H4 (cell line): ENCODE measurements at places on chromosomes 2 and 18. TPM values are rescaled to one million over a fixed set of nuclear protein-coding genes. Genes with fewer than 3 reads are reported as not detected.

Gene WNT10A
- total RNA-seq: 0.12 TPM in 1 of 2 replicates, not detected in the other

Gene UGT1A5
- total RNA-seq: not detected in 2 replicates

Gene CASP10
- total RNA-seq: 1.0 and 1.2 TPM in 2 replicates

Gene CRYBA2
- total RNA-seq: not detected in 2 replicates

Gene UGT1A1
- 0.25 and 0.45 TPM in 2 replicates for total RNA-seq

DNA sequence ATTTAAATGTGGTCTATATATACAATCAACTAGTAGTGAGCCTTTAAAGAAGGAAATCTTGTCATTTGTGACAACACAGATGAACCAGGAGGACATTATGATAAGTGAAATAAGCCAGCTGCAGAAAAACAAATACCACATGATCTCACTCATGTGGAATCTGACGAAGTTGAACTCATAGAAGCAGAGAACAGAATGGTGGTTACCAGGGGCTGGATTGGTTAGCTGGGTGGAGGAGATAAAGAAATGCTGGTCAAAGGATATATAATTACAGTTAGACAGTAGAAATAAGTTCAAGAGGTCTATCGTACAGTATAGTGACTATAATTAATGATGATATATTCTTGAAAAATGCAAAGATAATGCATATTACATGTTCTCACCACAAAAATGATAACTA lies 267.9 kb downstream of the FBXO15 start:
- DNase-seq: peak; percentile 5

- no peak for DNase-seq
These were observed 31.1 kb upstream of the TTC32 start for GRCh38 chr2:19932928-19933327.

DNA sequence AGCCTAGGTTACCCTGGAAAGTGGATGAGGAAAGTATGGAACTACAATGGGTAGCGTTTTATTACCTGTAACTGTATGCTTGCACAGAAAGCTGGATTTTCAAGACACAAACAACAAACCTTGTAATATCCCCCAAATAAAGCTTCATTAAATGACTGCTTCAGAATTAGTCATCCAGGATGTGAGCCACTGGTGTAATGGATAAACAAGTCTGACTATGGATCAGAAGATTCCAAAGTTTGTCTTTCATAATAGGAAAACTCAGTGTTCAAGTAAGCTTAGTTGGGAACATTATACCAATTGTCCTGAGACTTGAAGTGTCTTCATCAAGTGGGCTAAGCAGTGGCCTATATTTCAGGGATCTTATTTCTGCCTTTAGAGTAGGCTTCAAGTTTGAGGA lies 518.8 kb downstream of the LRP1B start:
- DNase-seq: peak; percentile 6

DNA sequence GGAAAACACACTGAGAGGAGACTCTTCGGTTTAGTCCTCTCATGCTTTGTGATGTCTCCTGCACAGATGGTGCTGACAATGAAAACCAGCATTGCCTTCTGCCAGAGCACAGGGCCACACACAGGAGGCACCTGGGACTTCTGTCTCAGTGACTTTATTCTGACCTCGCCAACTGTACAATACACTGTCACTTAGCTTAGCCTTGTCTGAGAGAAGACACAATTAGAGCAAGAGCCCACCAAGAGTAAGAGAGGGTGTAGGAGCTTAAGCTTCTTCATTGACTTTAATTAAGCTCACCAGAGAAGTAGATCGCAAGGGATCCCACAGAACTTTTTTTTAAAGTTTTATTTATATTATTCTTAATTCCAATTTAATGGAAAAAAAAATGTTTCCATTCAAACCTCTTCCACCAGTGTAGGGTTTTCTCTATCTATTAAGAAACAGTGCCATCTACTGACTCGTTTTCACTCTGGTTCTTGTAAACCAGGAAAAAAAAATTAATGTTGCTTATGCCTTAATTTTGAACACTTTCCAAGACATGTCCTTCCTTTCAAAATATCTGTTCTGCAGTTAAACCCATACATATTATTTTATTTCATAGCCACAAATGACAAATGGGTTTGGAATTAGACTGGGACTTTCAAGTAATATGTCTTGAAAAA lies 42.4 kb upstream of the DDX18 start:
- peak; percentile 20 for DNase-seq

- peak; percentile 61 for DNase-seq
These were observed 51.2 kb downstream of the INHBB start for GRCh38 chr2:120396861-120397811.

GRCh38 chr2:49755777-49756176 lies 601.5 kb upstream of the FSHR start:
- DNase-seq: no peak

DNA sequence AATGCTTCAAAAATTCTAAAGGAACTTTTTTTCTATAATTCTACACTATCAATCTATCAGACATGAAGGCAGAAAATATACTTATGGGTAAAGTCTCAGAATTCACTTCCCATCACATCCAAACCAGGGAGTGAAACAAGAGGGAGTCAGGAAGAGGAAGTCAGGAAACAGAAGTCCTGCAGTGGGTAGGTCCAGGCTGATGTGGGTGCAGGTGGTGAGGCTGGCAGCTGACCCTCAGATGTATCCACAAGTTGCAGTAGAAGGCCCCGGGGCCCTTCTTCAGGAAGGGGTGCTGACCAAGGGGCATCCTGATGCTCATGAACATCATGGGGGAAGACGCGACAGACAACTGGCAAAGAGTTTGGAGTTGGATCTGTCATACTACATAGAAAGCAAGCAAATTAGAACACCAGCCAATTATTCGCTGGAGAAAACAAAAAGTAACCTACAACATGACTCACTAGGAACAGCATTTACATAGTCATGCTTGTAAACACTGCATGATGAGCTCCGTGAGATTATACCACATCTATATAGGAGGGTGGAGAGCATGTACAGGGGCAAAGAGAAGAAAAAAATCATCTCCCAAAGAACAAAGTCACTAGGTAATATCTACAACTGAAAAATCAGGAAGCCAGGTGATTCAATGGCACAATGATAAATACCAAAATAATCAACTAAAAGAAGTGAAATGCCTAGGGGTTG lies 4.2 kb downstream of the UXS1 start:
- DNase-seq: peak; percentile 49

DNA sequence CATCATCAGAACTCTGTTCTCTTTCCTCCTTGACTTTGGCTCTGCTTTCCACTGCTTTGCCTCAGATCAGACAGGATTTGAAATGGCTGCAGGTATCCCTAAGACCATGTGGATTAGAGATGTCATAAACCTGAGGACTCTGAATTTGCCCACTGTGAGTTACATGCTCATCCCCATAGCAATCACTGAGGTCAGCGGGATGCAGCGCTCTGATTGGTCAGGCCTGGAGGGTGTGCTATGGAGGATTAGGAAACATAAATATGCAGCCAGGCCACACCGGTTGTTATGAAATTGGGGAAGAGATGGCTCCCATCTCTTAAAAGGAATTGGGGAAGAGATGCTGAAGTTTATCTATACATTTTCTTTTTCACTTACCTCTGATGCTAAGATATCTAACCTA lies 73.7 kb upstream of the DNAJC10 start:
- DNase-seq: peak; percentile 44

GRCh38 chr2:96926791-96927190 lies 56.9 kb upstream of the SEMA4C start:
- DNase-seq: no peak

DNA sequence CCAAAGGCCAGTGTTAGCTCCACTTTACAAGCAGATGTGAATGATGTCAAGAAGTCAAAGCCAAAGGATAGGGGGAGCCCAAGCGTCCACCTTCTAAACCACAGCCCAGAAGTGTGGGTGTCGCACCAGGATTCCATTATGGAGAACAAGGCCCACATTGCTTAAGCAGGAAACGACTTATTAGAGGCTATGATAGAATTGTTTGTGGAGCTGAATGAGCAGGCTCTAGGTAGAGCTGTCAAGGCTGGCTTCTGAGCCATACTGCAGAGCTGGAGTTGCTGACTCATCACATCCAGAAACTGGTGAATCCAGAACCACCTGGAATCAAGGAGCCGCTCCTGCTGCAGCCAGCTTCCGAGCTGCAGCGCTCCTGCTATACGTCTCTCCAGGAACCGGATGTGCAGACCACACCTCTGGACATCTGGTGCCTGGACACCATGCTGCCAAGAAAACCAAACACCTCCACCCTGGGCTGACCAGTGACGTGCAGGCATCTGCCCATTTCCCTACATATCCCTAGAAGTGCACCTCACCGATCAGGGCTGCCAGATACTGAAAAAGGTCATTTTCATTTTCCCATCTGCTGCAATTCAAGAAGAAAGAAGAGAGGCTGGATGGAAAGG lies 6.2 kb upstream of the TWIST2 start:
- no peak for DNase-seq

DNA sequence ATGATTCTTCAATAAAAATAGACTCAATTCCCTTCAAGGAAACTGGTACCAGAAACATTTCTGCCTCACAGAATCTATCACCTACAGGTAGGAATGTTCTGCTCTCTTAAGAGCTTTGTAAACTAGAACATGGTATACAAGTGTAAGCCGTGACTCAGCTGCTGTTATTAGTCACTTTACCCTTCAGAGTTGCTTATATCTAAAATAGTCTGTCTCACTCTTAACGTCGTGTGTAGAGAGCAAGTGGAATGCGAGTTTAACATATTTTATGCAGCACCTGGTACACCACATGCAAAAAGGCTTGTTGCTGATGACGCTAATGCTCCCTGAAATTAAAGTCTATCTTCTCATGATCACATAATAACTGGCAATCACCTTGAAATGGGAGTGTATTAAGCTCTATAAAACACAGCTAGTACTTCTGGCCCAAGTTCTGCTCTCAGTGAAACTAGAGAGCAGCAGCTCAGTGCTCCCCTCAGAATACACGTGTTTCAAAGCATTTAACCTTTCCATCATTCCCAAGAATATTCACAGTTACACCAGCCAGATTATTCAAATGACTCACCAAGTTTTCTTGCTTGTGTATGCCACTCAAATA lies 420.0 kb downstream of the ZEB2 start:
- peak; percentile 65 for DNase-seq

- DNase-seq: peak; percentile 63
These were observed 131.1 kb downstream of the FMNL2 start for GRCh38 chr2:152466041-152466440.

DNA sequence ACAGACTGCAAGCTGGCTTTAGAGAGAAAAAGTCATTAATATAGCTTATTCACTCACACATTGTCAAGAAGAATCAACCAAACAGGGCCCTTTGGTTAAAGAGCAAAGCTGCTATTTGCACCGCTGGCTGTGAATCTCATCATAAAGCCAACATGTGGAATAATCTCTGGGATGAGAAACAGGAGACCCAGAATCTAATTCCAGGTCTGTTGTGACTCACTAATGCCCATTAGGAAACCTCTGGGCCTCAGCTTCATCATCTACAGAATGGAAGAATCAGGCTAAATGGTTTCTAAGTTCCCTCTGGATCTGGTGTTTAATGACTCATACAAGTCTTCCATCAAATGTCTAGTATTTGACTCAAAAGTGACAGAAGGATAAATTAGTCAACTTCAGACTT lies 591.7 kb upstream of the DDX18 start:
- no peak for DNase-seq

- DNase-seq: no peak
These were observed 130.5 kb upstream of the SIX3 start for GRCh38 chr2:44810892-44811530.

- no peak for DNase-seq
These were observed 20.8 kb upstream of the ADAM23 start for GRCh38 chr2:206422493-206422892.

- DNase-seq: no peak
These were observed 47.8 kb upstream of the RNF103 start for GRCh38 chr2:86671337-86671981.

- no peak for DNase-seq
These were observed 375.3 kb downstream of the SLC4A3 start for GRCh38 chr2:220002699-220003098.

- DNase-seq: no peak
These were observed 33.9 kb downstream of the LAMA3 start for GRCh38 chr18:23723121-23723520.

- no peak for DNase-seq
These were observed 9.7 kb upstream of the DNAJB2 start for GRCh38 chr2:219269362-219270054.

DNA sequence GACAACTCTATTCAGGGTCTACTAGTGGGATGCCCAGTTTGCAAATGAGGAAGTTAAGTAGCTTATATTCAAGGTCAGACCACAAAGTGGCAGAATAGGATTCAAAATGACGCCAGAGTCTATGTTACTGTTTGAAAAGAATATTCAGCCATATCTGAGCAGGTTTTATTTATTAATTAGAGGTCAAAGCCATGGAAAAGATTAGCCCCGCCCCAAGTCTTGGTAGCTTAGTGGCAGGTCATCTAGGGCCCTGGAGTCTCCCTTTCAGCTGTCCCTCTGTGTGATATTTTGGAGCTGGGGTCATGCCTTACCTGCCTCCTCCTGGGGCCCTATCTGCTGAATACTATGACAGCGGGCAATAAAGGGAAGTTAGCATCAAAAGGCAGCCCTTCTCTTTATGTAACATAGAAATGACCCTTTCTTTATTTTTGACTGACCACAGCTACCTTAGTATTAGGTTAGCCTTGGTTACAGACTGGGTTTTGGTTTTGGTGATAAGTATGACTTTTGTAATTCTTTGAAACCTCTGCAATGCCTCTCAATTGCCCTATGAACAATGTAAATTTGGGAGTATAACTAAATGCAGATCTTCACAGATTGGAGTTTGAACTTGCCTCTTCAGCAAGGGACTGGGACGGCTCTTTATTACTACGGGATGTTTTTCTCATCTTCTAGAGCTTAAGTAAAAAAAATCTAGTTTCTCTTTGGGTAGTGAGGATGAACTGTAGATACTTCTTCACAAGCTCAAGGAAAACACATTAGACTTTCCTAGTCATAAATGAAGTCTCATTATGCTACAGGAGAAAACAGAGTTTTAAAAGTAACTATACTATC lies 153.0 kb upstream of the ITGA4 start:
- no peak for DNase-seq

DNA sequence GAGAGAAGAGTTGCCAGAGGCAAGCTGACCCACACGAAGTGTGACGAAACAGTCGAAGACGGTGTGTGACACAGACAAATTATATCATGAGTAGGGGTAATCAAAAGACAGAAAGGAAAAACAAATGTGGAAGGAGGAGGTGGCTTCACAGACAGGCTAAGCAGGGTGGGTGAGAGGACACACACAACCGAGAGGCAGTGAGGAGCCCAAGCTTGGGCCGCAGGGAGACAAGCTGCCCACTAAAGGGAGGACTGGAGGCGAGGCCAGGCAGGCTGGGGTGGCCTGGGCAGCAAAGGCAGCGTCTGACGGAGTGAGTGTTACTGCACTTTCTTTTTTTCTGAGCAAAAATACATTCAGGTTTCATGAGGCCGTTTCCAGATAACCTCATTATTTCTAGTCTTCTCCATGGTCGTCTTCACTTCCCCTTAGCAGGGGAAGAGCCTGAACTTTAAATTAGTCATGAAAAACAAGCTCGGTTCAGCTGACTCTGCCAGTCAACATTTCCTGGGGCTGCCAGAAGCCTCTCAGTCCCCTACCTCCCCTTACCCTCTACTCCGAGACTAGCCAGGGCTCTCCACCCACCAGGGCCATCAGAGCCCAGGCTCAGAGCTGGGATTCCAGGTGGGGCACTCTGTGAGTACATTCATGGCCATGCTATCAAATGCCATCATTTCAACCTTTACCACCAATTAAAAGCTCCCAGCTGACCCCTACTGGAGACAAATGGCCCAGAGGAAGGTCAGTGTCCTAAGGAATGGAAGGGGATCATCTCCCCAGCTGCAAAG lies 13.8 kb upstream of the ZFP36L2 start:
- DNase-seq: no peak
